Stimulated activated CD4-positive, alpha-beta T cell treated with anti-CD3 and anti-CD28 coated beads, Interleukin-1b, Interleukin-23, amount 100 ng/mL, for 4 hours (primary cell): ENCODE measurements at places on chromosomes 2 and 18.

DNA sequence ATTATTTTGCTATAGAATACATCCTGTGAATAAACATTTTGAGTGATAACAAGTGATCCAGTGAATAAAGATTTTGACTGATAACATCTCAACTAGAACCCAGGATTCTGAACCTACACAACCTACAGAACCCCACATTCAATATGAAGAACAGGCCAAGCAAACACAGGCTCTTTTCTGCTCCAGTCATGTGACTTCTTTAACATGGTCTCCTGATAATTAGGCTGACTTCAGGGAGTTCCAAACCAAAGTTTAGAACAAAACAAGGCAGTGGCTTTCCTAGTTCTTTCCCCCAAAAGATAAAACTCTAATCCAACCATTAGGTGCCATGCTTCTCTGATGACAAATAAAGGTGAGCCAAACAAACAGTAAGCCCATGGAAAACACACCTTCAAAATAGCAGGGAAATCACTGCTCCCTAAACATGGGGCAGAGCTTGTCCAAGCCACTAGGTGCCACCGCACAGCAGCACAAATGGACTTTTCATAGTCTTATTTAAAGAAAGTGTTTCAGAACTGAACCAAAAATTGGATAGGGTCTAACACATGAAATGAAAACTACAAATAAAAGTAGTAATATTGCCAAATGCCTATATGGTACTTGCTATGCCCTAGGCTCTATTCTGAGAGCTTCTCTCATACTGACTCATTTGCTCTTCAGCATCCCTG lies 95.3 kb downstream of the EVA1A start:
- no peak for DNase-seq

- DNase-seq, result no peak
These were observed 35.5 kb downstream of the TMEFF2 start for GRCh38 chr2:192159208-192159607.

DNA sequence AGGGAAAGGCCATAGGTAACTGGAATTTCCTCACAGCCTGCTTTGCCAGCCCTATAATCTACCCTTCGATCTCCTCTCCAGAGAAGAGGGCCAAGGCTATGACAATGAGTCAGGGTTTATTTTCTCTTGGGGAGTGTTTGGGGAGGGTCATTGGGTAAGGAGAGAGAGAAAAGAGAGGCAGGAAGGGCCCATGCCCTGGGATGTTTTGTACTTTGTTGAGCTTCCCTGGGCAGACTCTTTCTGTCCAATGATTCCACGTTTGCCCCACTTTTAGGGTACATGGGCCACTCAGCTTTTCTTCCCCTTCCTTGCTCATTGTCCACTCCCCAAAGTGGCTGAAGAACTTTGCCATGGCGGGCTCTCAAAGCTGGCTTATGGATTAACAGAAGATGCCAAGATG lies 224.2 kb downstream of the ALK start:
- no peak for DNase-seq

GRCh38 chr2:173278794-173279526 lies 75.7 kb upstream of the CDCA7 start:
- DNase-seq, result no peak

DNA sequence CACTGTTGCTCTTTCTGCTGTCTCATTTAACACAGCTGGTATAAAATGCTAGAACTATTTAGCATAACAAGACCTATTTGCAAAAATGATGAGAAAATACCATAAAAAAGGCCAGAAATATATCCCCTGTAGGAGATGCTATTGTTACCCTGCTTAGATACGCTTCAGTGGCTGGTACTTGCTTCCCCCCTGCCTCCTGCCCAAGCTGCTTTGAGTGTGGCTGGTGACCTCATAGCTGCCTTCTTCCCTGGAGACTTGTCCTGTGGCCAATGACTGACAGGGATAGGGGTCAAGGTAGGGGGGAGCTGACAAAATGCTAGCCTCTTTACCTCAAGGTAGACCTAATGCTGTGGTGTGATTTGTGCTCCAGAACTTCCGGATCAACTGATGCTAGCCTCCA lies 150.2 kb upstream of the ZEB2 start:
- no peak for DNase-seq

- DNase-seq, result peak; percentile 44
These were observed 39.5 kb downstream of the CYTIP start for GRCh38 chr2:157404363-157404762.
